AG04449 (cell line): ENCODE measurements at places on chromosomes 16 and 17.
A peak's percentile ranks its signal among the peaks of the same experiment; 100 is the strongest.

DNA sequence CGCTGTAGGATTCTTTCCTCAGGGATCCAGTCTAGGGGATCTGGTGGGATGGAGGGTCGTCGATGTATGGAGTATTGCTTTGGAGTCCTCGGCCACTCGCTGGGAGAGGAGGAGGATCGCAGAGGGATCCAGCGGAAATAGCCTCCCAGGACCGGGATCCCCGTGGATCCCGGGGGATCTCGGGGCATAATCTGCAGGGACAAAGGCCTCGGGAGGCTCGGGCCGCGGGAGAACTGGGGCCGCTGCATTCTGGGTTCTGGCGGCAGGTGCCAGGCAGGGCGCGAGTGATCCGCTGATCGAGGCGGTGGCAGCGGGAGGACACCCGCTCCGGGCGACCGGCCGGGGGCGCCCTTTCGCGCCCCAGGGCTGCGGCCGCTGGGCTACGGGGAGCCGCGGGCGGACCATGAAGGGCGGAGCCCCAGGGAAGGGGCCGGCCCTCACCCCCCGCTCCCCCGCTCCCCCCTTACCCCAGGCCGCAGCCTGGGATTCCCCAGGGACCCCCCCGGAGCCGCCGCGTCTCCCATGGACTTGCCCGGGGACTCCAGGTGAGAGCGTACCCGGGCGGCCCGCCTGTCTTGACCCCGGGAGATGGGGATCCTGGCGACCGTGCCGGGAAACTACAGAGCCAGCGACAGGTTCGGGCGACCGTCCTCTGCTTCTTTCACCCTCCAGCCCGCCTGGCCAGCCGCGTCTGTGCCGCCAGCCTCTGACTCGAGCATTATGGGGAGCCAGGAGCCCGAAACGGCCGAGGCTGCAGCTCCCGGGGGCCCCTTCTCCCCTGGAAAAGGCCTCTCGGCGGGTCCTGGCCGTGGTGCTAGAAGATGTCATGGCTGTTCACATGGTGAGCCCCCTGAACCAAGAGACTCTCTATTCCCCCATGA is 604 bp downstream of the PRR14 start:
- no peak for DNase-seq

GRCh38 chr17:66230922-66231591 is 1.8 kb upstream of the APOH start:
- no peak for DNase-seq

GRCh38 chr17:9105068-9105868 is 84.0 kb downstream of the NTN1 start:
- no peak for DNase-seq

DNA sequence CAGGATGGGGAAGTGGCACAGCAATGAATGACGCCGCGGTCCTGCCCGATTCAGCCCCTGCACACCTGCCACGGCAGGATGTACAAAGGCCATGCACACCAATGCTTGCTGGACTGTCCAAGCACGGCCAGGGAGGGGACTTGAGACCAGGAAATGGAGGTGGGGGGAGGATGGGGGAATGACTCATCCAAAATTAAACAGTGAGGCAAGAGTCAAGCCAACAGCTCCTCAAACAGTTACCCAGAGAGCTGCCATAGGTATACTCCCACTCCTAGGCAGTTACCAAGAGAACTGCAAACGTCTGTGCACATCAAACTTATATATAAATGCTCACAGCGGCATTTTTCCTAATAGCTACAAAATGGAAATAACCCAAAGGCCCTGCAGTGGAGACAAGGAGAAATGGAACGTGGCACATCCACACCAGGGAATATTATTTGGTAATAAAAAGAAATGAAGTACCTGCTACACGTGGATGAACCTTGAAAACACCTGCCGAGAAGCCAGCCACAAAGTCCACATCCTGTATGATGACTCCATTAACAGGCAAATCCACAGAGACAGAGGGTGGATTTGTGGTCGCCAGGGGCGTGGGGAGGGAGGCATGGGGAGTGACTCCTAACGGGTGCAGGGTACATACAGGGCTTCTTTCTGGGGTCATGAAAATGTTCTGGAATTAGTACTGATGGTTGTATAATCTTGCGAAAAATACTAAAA is 54.1 kb downstream of the VAC14 start:
- peak; percentile 56 for DNase-seq

GRCh38 chr17:14741491-14741890 is 440.6 kb downstream of the HS3ST3B1 start:
- no peak for DNase-seq

- DNase-seq, result no peak
These were observed 58.3 kb downstream of the AKAP1 start for GRCh38 chr17:57143361-57143760.

- no peak for DNase-seq
These were observed 2.3 kb downstream of the TOP2A start for GRCh38 chr17:40415390-40415789.

DNA sequence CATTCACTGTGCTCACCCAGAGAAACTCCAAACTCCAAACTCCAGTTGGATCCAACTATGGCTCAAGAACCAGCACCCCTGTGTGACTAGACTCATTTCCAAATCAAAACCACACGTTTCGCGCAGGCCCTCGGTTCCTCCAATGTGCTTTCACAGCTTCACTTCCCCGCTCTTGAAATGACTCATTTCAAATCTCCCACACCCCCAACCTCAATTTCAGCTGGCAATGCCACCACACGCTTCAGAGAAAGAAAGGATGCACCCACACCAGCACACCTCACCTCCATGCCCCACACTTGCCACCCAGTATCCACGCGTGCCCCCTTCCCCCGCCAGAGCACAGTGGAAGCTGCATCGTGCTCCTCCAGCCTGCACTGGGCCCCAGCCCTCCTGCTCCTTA is 9.0 kb downstream of the TMEM92 start:
- no peak for DNase-seq

DNA sequence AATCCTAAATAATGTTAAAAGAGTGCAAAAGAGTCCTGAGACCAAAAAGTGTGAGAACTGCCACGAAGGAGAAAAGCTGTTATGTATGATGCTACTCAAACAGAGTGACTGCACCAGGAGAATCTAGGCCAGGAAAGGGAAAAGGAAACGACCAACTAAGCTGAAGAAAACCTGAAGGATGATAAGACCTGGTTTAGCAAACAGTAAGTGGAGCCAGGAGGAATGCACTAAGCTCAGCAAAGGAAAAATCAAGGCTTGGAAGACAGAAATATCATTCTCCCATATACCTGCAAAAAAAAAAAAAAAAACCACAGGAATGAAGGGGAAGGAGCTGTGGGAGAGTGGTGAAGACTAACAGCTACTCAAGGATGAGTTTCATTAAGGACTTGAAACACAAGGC is 21.1 kb downstream of the CMC2 start:
- no peak for DNase-seq

DNA sequence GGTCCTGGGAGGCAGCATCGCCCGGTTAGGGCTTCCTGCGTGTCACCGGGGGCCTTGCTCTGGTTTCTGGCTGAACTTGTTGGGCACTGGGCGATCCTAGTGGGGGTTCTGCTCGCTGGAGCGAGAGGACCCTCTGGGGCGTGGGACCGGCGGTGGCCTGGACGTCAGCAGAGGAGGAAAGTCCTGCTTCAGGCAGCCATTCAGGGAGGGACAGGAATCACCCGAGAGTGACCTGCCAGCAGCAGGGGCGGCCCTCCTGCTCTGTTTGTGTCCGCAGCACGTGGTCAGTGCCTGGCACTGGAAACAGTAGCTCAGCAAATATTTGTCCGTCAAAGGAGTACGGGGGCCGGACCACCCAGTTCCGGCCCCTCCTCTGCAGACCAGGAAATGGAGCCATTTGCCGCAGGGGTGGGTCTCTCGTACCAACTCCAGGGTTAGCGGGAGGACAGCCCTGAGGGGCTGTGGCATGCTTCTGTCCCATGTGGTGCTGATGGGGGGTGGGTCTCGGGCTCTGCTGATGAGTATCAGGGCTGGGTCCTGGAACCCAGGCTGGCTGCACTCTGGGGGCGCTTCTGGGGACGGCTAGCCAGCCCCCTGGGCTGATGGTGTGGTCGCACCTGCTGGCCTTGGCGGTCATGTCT is 48.3 kb downstream of the BAIAP2 start:
- no peak for DNase-seq

- no peak for DNase-seq
These were observed 8.7 kb downstream of the MSL1 start for GRCh38 chr17:40130352-40131042.

GRCh38 chr16:20740007-20740883 is 1.4 kb downstream of the THUMPD1 start:
- DNase-seq, result no peak

DNA sequence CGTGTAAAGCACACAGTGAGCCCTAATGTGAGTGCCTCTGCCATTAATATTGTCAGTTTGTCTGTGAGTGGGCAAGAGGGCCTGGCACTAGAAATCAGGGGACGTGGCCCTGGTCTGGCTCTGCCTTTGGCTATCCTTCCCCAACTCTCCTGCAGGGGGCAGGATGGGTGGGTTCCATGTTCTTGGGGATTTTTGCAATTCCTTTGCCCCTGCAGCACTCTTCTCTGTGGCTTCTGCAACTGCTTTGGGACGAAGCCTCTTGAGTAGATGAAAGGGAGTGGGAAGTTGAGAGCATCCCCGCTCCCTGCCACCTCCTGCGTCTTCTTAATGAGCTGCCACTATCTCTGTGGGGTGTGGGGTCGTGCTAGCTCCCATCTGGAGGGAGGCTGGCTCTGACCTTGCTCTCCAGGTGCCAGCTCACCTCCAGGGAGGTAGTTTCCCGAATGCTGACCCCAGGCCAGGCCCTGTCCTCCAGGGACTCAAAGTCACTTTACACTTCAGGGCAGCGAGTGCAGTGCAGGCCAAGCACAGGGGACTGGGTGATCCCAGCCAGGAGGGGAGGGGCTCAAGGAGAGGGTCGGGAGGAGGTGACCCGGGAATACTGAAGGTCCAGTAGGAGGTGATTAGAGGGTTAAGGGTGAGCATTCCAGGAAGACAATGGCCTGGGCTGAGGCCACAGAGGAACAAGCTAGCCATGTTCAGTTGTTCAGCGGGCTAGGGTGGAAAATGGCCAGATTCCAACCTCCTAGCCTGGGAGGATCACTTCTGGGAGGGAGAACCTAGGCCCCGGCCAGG is 121.0 kb upstream of the NLRP1 start:
- no peak for DNase-seq

GRCh38 chr17:79136596-79136995 is 62.0 kb downstream of the ENGASE start:
- DNase-seq, result no peak

DNA sequence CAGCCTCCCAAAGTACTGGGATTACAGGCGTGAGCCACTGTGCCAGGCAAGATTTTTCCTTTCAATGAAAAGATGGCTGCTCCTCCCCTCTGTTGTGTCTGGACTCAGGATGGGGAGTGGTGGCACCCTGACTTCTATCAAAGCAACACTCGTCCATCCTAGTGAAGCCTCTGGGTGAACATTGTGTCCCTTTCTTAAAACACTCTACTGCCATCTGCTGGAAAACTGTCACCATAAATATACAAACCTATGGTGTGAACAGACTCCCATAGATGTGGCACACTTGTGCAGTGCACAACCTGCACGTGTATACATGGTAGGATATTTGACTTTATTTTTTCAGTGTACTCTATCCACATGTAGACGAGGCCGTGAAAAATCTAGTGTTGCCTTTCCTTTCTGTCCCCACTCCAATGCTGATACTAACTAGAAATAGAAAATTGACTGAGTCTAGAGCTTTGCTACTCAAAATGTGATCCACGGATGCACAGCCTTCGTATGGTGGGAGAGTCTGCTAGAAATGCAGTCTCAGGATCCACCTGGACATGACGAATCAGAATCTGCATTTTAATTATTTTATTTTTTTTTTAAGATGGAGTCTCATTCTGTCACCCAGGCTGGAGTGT is 55.9 kb upstream of the PLCG2 start:
- DNase-seq, result peak; percentile 50

DNA sequence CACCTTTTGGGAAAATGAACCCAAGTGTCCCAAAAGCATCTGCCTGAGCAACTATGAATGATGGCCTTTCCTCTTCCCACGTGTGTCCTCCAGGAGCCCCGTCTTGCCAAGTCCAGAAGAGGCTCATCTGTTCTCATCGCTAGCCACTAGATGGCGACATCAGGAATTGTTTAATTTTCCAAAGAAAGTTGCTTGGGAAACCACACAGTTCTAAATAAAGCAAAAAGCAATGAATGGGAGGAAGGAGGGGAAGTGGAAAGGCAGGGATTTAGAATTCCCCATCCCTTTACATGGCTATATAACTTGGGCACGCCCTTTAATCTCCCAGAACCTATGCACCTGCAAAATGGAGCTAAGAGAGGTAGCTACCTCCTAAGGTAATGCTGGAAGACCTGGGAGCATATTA is 9.0 kb upstream of the CDH5 start:
- DNase-seq, result peak; percentile 47

DNA sequence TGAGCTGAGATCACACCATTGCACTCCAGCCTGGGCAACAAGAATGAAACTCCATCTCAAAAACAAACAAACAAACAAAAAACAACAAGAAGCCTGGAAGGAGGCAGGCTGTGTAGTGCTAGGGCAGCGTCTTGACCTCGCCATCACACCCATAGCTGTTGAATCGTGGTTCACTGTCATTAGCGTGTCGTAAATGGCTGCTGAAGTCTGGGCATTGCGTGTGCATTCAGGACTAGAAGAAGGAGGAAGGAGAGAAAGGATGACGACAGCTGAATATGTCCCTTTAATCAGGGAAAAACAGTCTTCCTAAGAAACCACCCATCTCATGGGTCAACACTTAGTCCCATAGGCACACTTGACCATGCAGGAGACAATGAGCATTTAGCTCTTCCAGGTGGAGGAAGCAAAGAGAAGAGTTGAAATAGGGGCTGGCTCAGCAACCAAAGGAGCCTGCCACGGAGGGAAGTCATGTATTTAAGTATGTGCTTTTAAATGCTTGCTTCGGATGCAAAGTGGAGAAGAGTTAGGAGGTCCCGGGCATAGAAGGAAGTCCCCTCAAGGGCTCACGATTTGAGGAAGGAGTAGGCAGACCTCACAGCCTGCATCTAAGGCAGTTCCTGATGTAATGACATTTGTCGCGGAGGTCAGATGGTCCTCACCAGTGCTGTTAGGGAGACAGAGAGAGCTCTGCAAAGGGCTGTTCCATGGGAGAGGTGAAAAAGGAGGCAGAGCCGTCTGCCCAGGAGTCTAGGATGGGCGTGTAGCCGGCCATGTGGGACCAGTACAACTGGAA is 8.8 kb downstream of the PRSS22 start:
- DNase-seq, result no peak

DNA sequence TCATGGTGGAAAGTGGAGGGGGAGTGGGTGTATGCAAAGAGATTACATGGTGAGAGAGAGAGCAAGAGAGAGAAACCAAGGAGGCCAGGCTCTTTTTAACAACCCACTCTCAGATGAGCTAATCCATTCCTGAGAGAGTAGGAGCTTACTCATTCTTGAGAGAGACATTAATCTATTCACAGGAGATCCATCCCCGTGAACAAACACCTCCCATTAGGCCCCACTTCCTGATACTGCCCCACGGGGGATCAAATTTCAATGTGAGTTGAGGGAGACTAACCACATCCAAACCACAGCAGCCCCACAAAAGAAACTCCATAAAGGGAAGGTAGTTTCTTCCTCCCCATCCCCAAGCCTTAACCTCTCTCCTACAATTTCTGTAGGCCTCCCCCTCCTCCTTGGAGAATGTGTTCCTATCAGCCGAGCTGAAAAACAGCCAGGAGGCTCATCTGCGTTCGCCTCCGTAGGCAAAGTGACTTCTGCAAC is 450.0 kb downstream of the NPIPA7 start:
- DNase-seq, result no peak

GRCh38 chr17:37740915-37741314 is 3.9 kb downstream of the HNF1B start:
- DNase-seq, result no peak

GRCh38 chr16:67391424-67392300 is 1.6 kb downstream of the TPPP3 start:
- DNase-seq, result no peak

- DNase-seq, result no peak
These were observed 17.4 kb upstream of the ZNF469 start for GRCh38 chr16:88365244-88365865.
